ENCODE measurements at places on chromosomes 16 and 17.

- DNase-seq = no peak
These were observed 16.8 kb upstream of the PHKG2 start for GRCh38 chr16:30731411-30731810.

- no peak for DNase-seq
These were observed 65.2 kb downstream of the KLHDC4 start for GRCh38 chr16:87700406-87701077.

DNA sequence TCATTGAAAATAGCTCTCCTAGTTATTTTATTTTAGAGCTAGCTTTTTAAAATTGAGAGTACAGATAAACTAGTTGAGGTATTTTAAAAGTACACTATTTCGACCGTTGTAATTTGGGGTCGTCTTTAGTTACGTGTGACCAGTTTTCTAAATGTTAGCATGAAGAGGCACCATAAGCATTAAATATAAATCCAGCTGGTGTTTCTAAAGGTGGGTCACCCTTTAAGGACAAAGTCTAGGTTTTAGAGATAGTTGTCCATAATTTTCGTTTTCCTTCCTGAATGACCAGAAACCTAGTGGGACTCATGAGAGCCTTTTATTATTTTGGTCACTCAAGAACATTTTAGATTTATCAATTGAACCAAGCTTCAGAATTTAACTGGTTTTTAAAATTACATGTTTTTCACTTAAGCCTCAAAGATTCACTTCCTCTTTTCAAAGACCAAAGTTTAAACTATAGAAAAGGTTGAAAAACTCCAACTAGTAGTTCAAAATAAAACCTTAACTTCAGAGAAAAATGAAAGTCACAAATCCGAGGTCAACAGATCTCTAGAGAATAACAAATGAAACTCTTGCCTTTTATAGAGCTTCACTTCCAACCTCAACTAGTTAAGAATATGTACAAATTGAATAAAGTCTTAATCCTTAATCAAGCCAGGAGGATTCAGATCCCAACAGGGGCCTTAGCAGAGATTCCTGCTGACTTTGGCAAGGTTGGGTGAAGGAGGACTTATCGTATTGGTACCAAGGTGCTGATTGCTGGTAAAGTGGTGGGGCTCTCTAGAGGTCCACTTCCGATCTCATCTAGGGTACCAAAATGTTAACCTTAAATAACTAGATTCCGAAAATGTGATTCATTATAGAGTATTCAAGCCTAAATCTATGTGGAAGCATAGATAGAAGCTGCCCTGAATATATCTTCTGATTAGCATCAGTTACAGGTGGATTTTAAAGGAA is 32.5 kb downstream of the PHKB start:
- no peak for DNase-seq

DNA sequence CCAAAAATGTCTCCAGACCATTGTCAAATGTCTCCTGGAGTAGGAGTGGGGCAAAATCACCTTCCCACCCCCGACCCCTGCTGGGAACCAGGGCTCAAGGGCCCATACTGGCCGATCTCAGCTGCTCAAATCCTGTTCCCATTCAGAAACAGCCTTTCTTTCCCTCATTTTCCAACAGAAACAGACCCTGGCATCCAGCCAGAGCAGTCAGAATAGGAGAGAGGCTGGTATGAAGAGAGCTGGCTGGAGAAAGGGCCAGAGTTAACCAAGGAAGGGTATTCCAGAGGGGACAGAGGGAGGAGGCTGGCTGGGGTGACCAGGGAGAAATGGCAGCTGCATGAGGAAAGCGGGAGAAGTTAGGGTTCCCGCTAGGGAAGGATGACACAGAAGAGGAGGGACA is 199.1 kb downstream of the XYLT1 start:
- DNase-seq = no peak

- no peak for DNase-seq
These were observed 18.4 kb downstream of the MIEF2 start for GRCh38 chr17:18278867-18279266.

DNA sequence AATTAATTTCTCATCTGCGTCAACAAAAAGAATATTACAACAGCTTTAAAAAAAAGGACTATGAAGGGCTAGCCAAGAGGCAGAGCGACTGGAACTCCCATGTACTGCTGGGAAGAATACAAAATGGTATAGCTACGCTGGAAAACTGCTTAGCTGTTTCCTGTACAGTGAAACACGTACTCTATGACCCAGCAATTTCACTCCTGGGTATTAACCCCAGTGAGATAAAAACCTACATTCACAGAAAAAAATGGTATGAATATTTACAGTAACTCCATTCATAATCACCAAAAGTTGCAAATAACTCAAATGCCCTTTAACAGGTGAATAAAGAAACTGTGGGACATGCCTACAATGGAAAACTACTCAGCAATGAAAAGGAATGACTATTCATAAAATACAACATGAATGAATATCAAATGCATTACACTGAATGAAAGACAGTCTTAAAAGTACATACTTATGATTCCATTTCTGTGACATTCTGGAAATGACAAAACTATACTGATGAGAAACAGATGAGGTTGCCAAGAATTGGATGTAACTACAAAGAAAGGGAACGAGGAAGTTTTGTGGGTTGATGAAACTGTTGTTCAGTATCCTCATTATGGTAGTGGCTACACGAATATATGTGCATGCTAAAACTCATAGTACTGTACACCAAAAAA is 27.6 kb downstream of the CMTM4 start:
- DNase-seq = no peak

DNA sequence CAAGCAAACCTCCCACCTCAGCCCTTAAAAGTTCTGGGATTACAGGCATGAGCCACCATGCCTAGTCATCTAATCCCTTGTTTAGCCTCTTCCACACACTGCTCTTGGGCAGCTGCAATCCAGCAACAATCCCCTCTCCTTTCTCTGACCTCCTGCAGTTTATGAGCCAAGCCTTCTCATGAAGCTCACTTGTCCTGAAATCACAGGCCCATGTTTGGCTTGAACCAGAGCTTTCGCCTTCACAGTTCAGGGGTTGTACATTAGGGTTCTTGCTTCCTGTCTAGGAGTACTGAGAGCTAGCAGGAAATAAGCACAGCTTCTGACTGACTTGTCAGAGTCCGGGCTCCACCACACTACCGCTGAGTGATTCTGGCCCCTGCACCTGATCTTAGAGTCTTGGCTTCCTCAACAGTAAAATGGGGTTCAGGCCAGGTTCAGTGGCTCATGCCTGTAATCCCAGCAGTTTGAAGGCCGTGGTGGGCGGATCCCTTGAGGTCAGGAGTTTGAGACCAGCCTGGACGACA is 16.3 kb downstream of the ERAL1 start:
- no peak for DNase-seq

- no peak for DNase-seq
These were observed 10.1 kb upstream of the ADORA2B start for GRCh38 chr17:15934866-15935265.

DNA sequence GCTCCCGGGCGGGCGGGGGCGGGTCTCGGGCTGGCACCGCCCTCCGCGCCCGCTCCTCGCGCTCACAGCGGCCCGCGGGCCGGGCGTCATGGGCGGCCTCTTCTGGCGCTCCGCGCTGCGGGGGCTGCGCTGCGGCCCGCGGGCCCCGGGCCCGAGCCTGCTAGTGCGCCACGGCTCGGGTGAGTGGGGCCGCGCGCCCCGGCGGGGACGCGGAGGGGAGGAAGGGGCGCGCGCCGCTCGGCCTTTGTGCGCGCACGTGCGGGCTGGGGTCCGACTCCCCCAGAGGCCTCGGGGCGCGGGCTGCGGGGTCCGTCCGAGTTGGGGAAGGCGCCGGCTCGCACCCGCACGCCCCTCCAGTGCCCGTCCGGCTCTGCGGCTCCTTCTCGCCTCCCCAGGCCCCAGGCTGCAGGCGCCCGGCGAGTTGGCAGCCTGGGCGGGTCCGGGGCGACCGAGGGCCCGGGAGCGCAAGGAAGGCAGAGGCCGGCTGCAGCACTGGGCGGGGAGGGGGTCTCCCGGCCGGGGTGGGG is at the start of gene NME4:
Gene NME4, plus strand, starts transcription at position 65 of the 527 bp plus-strand sequence. Its CDS starts 24 bp downstream, at position 89.
- DNase-seq = no peak

DNA sequence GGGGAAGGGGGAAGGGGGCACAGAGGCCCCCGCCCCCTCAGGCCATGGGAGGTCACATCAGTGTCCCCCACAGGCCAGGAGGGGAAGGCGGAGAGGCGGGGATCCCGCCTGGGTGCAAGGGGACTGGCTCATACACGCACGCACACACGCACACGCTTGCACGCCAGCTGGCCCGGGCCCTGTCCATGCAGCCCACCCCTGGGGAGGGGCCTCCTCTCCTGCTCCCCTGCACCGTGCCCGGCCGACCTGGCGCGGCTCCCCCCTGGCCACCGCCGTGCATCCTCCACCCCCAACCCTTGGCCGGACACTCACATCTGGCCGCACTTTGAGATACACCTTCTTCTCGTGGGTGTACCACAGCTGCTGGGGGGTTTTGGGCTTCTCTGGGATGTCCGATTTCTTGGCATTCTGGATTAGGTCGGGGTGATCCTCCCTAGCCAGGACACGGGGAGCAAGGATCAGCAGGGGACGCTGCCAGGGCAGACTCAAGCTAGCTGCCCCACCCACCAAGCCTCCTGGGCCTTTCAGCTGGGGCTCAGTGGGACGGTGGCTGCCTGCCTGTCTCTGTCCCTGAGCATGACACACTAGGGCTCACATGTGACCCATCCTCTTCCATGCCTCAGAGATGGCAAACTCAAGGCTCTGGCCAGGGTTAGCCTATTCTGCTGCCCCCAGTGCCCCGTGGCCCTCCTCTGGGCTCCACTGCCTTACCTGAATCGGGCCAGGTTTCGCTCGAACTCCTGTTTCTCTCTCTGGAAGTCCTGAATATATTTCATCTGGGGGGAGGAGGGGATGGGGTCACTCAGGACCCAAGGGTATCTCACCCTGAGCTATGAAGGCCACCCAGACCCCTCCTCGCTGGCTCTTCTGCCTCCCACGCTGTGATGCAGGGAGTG is 6.7 kb downstream of the UBTF start:
- DNase-seq = no peak

GRCh38 chr17:76983075-76983775 is 115.0 kb downstream of the MGAT5B start:
- DNase-seq = no peak

DNA sequence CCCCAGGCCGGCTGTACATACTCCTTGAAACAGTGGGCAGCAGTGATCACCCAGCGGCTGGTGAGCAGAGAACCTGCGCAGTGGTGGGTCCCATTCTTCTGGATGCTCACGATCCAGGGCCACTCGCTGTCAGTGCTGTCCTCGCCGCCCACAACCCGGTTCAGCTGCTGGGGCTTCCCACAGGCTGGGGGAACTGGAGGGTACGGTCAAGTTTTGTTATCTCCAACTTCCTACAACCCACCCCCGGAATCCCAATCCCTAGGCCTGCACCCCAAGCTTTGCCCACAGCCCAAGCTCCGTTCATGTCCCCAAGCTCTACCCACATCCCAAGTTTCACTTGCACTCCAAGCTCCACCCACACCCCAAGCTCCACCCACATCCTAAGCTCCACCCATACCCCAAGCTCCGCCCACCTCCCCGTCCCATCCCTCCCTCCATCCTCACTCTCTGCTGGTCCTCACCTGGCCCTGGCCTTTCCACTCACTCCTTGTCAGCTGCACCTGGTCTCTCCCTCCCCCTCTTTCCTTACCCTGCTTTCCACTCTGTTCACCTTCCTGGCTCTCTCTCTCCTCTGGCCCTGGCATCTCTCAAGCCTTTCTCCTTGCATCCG is 1.8 kb downstream of the PRSS22 start:
- DNase-seq = no peak

GRCh38 chr16:31073970-31074813 is at the start of the genes ZNF646 and ZNF668:
ZNF646 (plus strand) TSS chr16:31074422; CDS start chr16:31076325, 1,903 bp downstream.
ZNF668 (minus strand) TSS chr16:31074240; CDS start chr16:31064459, 9,781 bp downstream.
- peak; percentile 98 for DNase-seq

DNA sequence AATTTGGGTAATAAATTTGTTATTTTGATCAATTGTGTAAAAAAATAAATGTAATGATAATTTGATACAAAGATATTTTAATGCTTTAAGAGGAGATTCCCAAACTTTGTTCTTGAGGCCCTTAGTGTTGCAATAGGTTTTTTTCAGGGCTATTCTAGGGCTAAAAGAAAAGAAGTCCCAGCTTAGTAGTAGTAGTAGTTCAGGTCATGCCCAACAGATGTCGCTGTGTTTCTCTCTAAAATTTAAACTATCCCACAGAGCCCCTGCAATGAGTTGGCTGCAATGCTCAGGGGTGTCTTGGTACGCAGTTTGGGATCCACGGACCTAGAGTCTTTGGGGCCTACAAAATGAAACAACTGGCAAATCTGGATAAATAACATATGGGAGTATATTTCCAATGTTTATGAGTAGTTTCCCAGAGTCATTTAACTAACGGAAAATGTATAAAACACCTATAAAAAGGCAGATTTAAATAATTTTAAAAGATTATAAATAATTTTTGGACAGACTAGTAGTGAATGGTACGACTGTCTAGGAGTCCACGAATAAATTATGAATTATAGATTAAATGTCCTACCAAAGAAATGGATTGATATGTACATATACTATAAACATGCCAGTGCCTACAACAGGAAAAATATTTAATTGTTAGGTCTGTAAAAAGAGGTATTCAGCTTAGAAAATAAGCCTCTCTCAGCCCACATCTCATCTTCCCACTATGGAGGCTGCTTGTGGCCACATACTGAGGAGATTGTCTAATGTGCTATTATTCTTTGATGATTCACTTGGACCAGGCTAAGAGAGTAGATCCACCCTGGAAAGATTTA is 228.5 kb upstream of the PMFBP1 start:
- DNase-seq = peak; percentile 48

DNA sequence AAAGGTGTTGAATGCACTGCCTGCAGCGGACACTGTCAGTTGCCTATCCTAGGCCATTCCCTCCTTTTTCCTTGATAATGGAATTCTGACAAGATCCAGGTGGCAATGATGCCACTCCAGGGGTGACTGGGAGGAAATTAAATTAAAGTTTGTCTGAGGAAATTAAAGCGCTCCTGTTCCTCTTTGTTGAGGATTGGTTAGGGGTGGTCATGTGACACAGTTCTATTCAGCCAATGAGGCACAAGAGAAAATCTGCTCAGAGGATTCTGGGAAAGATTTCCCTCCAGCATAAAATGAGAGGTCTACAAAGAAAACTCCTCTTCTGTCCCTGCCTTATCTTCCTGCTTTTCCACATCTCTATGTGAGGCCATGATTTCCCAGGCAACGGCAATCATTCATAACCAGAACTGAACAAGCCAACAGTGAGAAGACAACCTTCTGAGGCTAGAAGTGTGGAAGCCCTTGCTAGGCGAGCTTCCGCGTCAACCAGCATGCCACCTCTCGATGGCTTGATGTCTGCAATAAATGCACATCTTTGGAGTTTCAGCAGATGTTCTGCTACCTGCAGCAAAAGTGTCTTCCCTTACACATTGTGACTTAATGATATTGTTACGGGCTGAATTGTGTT is 5.6 kb upstream of the BCO1 start:
- DNase-seq = no peak

DNA sequence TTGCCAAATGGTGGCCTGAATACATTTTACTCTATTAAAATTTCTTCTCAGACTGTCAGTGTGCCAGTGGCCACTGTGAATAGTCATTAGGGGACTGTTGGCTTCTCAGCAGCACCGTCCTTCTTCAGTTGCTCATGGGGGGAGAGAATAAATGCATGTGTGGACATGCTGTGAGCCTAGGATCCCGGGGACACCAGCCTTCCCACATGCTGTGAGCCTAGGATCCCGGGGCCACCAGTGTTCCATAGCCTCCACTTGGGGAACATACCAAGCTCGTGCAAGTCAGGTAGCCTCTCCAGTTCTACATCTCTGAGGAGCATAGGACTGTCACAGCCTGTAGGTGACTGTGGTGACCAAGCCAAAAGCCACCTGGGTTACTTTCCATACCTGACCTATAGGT is 51.5 kb downstream of the BANP start:
- no peak for DNase-seq

- DNase-seq = no peak
These were observed 11.2 kb downstream of the NLK start for GRCh38 chr17:28053725-28054124.

GRCh38 chr17:31446195-31446967 is 54.9 kb downstream of the RAB11FIP4 start:
- peak; percentile 4 for DNase-seq
